ENCODE measurements at places on chromosomes 6 and 20.

DNA sequence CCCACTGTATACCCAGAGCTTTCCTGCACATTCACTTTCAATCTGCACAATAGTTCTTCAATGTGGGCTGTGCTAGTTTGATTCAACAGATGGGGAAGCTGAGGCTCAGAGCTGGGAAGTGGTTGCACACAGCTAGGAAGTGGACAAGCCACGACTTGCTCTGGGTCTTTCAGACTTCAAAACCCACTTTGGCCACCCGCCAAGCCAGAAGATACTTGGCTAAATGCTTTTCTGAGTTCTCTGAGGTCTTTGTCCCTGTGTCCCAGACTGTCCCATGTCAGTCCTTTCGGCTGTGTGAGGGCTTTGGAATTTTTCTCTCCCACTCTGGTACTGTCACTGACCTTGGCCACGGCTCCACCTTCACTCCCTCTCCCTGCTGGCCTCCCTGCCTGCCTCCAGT, 10.6 kb downstream of the PDYN start:
- no peak for DNase-seq

DNA sequence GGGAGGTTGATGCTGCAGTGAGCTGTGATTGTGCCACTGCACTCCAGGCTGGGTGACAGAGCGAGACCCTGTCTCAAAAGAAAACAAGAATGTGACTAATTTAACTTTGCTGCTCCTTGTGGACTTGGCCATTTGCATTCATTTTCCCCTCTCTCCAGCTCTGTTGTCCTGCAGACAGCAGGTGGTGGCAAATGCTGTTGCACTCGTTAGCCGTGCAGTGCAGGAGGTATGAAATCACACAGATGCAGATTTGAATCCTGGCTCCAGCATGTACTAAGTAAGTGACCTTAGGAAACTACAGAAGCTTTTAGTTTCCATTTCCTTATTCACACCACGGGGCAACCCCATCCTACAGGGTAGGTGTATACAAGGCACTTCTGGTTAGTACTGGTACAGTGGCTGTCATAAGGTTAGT, 9.6 kb upstream of the BEND3 start:
- DNase-seq = peak; percentile 54

- no peak for DNase-seq
Observed at GRCh38 chr20:36865076-36865860, 10.7 kb upstream of the TLDC2 start.

- no peak for DNase-seq
Observed at GRCh38 chr6:163793011-163793983, 378.8 kb downstream of the QKI start.

DNA sequence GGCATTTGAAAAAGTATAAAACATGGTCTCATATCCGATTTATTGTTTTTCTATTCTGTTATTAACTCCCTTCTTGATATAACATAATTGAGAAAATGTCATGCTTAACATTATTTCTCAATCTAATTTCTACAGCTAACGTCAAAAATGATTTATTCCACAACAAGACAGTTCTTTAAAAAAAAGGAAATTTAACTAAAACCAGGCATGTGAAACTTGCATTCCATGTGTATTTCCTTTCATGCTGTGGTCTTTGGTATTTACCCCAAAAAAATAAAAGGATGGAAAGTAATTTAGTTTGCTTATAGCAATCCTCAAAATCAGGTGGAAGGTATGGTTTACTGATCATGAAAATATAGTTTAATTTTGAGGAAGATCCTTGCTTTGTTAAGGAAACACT, 142.8 kb downstream of the COL21A1 start:
- no peak for DNase-seq

GRCh38 chr6:86502497-86502896, 434.8 kb upstream of the HTR1E start:
- no peak for DNase-seq

DNA sequence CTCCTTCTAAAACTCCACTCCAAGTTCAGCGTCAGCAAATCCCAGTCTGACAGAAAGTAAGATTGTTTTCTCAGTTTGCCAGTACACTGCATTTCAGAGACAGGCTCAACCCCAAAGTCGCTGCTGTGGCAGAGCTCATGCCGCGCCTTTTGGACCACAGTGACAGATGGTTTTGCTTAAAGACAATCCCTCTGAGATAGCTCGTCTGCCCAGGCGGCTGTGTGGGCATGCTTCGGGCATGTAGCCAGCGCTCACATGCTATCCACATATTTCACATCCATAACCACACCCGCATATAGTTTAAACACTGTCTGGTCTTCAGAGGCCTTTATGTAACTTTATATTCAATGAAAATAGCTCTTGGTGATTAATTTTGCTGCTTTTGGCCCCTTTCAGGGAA, 14.7 kb upstream of the PXDC1 start:
- DNase-seq = no peak

DNA sequence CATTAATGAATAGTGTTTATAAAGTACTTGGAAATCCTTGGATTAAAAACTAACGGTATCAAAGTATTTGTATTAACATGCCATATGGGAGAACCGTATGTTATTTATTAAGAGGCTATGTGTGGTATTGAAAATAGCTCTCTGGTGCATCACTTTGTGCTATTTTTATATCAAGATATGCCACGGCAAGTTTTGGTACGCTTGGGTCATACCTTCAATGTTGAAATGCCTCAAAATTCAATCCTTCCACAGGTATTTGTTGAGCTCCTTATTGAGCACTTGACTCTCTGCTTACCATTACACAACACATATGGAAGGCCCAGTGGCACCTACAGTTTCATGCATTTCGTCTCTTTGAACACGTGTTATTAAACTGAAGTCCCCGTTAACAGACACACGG, 647.9 kb downstream of the KIF16B start:
- no peak for DNase-seq

DNA sequence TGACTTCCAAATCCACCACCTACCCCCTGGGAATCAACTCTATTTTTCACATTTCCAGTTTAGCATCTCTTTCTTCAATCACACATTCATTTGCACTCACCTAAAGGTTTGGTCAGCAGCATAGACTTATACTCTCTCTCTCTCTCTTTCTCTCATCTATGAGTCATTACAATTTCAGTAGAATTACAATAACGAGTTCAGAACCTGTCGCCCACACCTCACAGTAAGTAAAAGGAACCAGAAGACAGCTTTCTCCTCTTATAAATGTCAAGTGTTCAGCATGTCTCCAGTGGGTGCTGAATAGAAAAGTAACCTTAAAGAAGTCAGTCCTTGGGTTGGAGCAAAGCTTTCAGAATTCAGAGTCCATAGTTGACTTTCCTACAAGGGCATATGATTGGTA, 1.1 kb upstream of the PHACTR1 start:
- DNase-seq = no peak

DNA sequence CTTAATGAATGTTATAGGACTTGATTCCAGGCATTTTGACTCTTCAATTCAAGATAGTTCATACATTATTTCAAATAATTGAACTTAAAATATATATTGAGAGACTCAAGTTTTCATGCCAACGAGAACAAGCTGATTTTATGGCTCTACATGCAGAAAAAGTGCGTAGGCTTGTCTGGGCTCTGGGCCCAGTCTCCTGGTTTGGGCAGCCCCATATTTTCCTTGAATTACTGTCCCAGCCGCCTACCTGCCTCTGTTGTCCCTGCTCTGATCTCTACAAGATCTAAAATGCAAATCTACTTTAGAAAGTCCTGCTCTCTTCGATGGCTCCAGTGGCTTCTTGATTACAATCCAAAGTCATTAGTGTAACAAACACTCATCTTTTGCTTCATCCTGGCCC, 537.4 kb upstream of the CHD6 start:
- no peak for DNase-seq

DNA sequence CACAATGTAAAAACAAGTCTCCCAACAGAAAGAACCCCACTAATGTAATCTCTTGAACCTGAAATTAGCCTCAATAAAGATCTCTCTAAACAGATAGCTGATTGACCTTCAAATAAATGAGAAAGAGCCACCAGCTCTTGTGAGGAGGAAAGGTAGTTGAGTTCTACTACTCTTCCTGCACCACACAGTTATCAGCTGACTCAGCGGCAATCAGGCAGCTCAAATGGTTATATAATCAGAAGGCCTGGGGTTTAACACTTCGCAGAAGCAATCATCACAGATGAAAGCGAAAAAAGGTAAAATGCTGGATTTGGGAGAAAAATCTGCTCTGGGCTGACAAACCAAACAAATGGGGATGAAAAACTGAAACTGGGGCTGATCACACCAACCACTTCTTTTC, 91.8 kb downstream of the CHD6 start:
- no peak for DNase-seq

DNA sequence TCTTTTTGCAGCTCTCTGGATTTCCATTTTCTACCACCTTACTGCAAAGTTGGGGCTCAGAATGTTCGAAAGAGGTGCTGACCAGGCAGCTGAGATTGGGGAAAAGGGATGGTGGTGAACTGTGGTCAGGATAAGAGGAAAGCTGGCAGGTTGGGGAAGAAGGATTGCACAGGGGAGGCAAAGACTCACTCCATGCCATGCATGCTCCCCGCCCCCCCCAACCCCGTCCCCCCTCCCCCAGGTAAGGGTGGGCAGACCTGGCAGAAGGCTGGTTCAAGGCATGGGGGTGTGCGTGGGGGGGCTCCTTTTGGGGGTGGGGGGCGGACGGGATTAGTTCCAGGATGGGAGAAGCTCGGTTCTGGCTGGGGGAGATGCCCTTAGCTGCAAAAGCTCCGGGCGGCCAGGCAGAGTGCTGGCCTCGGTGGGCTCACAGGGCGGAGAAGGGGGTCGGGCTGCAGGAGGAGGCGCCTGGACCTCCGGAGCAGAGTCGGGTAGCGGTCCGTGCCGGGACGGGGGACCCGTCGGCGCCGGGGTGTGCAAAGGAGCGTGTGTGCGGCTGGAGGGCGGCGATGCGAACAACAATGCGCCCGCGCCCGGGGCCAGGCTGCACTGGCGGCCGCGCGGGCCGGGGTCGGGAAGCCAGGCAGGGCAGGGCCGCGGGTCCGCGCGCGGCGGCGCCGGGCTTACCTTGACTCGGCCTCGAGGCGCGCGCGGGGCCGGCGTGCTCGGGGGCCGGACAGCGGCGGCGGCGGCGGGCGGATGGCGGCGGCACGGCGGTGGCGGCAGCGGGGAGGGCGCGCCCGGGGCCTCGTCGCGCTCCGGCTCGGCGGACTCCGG, 880 bp downstream of the ADNP start:
- peak; percentile 68 for DNase-seq

DNA sequence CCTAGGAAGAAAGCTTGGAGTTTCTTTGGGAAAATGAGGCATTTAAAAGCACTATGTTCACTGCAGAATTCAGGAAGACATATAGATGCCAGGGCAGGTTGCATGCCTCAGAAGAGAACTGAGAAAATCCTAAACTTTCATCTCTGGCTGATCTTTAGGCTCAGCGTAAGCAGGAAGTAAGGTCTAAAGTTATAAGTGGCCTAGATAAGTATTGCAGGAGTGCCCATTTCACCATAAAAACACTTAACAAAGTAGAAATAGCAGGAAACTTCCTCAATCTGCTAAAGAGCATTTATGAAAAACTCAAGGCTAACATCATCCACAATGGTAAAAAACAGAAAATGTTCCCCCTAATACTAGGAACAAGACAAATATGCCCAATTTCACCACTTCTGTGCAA, 320.3 kb downstream of the BMP2 start:
- DNase-seq = no peak

GRCh38 chr6:145733207-145733606, 2.1 kb downstream of the EPM2A start:
- no peak for DNase-seq

Measured in Karpas-422 (cell line).